Breast epithelium (tissue), 4 donors: ENCODE measurements at places on chromosomes 1 and 21. TPM values are rescaled to one million over a fixed set of nuclear protein-coding genes. Genes with fewer than 3 reads are reported as not detected.

SLC44A5 gene
- total RNA-seq, result 3.6 TPM

DNA sequence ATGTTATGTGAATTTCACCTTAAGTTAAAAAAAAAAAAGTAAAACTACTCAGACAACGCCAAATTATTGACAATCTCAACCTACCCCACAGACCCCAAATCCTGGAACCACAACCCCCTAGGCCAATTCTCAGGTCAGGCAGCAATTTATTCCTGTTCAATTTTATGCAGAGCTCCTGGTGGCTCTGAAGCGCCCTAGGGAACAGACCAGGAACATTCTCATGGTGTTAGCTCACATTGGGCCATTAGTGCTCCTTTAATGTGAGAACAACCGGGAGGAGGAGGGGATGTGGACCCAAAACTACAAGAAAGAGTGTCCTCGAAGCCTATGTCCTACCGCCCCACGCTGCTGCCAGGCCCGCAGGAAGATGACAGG, 403 bp upstream of the PSEN2 start:
- H3K4me1 ChIP-seq, result no peaks in the 10 kb centered on the region
- peak; percentile 31 for DNase-seq
- H3K27me3 ChIP-seq, result no peaks in the 10 kb centered on the region
- H3K27ac ChIP-seq, result peak overlapping the region; percentile 69
- peak overlapping the region; percentile 84 for H3K4me3 ChIP-seq
- no peaks in the 10 kb centered on the region for H3K36me3 ChIP-seq

DNA sequence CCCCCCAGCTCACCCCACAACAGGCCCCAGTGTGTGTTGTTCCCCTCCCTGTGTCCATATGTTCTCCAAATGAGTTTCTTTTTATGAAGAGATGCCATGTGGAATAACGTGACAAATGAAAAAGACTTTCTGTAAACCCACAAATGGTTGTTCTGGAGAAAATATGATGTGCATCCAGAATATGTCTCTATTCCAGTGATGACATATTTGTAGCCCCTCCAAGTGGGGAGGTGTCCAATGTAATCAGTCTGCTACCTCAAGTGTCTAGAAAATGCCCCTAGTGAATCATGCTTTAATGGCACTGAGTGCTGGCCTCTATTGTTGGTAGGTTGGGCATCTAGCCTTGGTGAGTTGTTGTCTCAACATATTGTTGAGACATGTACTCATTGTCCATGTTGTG, 179.6 kb downstream of the KCNK2 start:
- H3K4me1 ChIP-seq, result no peaks in the 10 kb centered on the region
- no peaks in the 10 kb centered on the region for H3K36me3 ChIP-seq
- H3K27me3 ChIP-seq, result no peaks in the 10 kb centered on the region
- H3K4me3 ChIP-seq, result no peak overlapping the region
- DNase-seq, result no peak

DNA sequence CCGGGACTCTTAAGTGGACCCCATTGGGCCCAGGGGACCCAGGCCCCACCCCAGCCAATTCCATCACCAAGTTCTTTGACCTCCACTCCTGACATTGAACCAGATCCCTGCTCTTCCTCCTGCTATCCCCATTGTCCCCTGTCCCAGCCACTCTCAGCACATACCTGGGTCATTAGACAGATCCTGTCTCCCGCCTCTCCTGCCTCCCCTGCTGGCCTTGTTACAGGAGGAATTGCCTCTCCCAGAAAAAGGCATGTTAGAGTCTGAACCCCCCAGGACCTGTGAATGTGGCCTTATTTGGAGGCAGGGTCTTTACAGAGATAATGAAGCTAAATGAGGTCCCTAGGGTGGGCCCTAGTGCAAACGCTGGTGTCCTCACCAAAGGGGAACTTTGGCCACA, 301.9 kb downstream of the NPHP4 start:
- H3K36me3 ChIP-seq, result no peaks in the 10 kb centered on the region
- H3K27ac ChIP-seq, result no peak overlapping the region
- DNase-seq, result no peak
- H3K4me3 ChIP-seq, result no peak overlapping the region

DNA sequence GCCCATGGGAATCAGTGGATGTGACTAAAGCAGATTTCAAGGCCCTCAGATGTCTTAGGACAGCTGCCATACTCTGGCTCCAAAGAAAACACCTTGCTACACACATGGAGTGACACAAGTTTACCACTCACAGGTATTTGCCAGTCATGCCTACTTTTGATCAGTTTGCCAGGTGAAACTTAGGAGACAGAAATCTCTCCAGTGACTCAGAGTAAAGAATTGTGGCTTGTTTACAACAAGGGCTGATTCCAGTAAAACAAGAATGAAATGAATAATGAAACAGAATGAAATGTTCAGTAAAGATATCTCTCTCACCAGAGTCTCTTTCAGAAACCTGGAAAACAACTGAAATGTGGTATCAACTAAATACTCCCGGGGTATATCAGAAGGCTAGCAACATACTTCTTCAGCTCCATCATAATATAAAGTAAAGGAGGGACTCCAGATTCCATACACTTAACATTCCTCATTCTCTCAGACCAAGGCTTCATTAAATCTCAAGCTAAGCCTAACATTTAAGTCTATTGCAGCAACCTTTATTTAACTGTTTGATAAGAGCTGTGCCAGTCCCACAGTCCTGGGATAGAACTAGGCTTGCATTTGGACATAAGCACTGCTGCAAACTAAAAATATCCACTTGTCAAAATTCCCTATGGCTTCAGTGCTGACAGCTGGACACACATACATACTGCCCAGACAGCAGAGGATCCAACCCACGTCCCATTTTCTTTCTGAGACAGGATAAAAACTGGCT, 143.3 kb downstream of the SIPA1L2 start:
- H3K27ac ChIP-seq, result no peak overlapping the region
- H3K4me1 ChIP-seq, result no peaks in the 10 kb centered on the region
- DNase-seq, result no peak
- no peaks in the 10 kb centered on the region for H3K36me3 ChIP-seq
- H3K4me3 ChIP-seq, result no peak overlapping the region

DNA sequence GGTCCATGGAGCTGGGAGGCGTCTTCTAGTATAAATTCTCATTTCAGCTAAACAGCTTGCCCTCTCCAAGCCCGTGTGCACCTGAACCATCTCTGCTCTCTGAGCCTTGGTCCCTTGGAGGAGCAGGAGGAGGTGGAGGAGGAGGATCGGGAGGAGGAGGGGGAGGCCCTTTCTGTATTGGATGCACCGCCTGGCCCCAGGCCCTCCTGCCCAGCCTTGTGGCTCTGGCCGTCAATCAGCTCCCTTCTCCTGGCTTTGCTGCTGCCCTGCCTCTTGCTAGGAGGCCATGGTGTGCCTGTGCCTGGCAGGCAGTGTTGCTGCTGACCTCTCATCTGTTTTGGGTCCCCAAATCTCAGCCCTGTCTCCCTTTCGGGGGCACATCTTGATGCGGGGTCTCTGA, 9.0 kb downstream of the COL18A1 start:
- peaks cover 7% of the 10 kb centered on the region for H3K4me1 ChIP-seq
- no peaks in the 10 kb centered on the region for H3K36me3 ChIP-seq
- no peak for DNase-seq
- H3K4me3 ChIP-seq, result no peak overlapping the region
